ENCODE measurements at places on chromosomes 16 and 17.

GRCh38 chr17:6259899-6260298 lies 175.0 kb downstream of the AIPL1 start:
- DNase-seq = no peak

GRCh38 chr16:85328676-85329058 lies 216.4 kb upstream of the CIBAR2 start:
- no peak for DNase-seq

DNA sequence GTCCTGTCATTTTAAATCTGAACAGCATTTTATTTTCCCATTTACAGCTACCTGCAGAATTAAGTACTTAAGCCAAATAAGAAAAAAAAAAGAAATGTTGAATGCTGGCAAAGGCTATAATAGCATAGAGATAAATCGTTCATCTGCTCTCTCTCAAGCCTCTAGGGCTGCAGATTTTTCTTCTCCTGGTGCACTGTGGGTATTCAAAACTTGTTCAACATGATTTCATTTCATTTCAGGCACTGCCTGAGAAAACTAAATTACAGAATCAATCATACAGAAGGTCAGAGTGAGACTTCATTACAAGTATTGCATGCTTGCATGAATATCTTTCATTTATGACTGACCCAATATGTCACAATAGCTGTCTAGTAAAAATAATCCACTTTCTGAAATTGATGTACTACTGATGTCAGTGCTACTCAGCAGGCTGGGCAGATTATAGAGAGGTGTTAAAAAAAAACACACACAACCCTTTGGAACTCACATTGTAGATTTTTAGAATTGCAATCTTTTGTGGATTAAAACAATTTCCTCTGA lies 86.2 kb downstream of the TOX3 start:
- no peak for DNase-seq

GRCh38 chr17:75153780-75154194 lies 525 bp downstream of the JPT1 start:
- DNase-seq = no peak

DNA sequence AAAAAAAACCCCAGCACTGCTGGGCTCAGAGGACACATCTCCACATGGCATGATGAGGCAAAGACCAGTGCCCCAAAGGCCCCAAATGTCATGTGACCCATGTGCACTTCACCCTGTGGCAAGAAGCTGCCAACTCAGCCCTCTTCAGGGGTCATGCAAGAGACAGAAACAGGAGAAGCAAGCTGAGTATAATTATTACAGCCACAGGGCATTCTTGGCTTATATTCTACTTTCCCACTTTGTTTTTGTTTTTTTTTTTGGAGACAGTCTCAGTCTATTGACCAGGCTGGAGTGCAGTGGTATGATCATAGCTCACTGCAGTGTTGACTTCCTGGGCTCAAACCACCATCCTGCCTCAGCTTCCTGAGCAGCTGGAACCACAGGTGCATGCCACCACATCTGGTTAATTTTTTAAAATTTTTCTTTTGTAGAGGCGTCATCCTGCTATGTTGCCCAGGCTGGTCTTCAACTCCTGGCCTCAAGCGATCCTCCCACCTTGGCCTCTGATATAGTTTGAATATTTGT lies 32.7 kb upstream of the LITAF start:
- peak; percentile 94 for DNase-seq

DNA sequence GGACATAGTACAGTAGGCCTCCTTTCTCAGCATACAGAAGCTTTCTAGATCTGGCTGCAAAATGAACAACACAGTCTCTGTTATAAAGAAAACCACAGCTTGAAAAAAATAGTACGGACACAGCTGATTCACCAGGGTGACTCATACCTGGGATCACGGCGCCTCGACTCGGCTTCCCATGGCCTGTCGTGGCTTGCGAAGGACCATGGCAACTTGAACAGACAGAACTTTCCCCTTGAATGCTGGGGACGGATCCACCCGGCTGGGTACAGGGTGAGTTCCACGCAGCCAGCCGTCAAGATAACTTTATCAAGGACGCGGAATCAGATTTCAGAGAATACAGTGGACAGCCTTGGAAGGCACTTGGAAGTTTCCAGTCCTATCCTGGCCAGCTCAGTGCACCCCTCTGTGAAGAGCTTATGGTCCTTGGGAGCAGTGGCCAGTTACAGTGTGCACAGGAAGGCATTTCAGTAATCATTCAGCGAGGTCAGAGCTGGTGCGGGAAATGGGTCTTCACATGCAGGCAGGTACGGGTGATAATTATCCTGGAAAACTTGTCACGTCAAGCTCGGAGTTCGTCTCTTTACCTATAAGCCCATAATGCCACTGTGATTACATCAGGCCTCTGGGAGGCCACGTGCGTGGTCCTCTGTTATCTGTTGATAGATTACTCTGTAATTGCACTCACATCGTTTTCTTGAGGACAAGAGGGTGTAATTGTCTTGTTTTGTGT lies 57.9 kb upstream of the MAF start:
- DNase-seq = no peak

DNA sequence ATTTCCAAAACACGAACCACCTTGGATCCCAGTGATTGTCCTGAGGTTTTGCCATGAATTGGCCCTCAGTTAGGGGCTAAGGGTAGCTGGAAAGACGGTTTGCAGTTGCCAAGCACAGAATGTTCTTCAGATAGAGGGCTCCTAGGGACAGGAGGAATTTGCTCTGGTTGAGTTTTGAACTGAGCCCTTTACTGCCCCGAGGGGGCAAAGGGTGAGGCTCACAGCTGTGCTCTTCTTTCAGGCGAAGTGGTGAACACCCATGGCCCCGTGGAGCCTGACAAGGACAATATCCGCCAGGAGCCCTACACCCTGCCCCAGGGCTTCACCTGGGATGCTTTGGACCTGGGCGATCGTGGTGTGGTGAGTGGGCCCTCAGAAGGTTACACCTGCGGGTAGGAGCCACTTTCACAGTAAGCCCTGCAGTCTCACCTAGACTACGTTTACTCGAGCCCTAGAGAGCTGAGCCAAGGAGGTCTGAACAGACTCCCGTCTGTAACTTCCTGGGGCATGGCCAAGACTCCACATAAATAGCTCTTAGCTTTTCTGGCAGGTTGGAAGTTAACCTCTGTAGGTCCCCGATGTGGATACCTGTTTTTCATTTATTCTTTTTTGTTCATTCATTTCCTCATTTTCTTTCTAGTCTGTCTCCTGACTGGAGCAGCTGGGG lies 32.5 kb downstream of the NMT1 start:
- DNase-seq = no peak

DNA sequence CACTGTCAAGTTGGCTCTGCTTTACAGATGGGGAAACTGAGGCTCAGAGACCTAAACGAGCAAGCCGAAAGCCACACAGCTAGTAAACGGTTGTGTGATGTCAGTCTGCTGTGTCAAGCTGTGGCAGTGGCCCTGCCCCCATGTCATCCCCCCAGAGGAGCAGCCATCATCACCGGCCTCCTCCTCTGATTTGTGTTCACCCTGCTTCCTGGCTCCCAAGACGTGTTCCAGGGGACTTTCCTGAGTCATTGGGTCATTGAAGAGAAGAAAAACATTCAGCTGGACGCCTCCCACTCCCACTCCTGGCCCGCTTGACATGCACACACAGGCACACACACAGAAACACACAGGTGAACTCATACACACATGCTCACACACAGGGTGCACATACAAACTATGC lies 54.0 kb upstream of the CIBAR2 start:
- DNase-seq = no peak

- no peak for DNase-seq
Observed at GRCh38 chr17:2903193-2903974, 107.1 kb downstream of the RAP1GAP2 start.

DNA sequence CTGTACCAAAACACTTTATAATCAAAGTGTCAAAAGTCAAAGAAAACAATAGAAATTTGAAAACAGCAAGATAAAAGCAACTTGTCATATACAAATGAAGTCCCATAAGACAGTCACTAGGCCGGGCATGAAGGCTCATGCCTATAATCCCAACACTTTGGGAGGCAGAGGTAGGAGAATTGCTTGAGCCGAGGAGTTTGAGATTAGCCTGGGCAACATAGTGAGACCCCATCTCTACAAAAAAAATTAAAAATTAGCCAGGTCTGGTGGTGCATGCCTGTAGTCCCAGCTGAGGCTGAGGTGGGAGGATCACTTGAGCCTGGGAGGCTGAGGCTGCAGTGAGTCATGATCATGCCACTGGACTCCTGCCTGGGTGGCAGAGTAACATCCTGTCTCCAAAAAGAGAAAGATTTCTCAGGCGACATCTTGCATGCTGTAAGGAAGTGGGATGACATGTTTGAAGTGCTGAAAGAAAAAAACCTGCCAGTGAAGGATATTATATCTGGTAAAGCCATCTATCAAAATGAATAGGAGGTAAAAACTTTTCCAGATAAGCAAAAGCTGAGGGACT lies 98.7 kb upstream of the NACA2 start:
- DNase-seq = no peak
